RKO (cell line): ENCODE measurements at places on chromosomes 3 and 15.
A peak's percentile ranks its signal among the peaks of the same experiment; 100 is the strongest.

DNA sequence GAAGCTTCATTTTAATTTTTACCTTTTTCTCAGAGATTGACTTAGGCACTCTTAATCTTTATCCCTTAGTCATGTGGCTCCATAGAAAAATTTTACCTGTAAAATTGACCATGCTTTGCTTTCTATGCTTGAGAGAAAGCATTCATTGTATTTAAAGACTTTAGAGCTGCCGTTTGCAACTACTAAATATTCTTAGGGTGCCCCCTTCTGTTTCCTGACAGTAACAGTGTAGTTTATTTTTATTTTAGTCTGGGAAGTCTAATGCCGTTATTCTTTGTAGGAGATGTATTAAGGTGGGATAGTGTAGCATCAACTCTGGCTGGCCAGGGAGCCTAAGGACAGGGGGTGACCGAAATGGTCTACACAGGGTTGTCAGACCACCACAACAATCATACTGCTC, 84.5 kb upstream of the SYNPR start:
- peak; percentile 36 for DNase-seq

GRCh38 chr3:154780263-154780662, 299.9 kb upstream of the MME start:
- no peak for DNase-seq

DNA sequence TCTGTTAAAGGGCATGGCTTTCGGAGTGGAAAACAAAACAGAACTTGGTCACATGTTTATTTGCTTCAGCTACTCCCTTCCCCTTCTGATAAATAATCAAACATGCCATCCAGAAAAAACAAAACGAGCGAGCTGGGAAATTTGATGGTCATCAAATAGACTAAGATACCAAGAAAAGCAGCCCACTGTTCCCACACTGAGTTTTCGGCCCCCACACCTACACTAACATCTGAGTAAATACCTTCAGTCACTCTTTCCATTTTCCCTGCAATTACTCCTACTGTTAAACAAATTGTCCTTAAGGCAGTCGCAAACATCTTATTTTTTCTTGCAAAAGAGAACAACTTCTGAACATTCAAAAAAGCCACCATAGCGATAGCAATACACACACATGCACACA, 454.6 kb downstream of the FOXP1 start:
- DNase-seq: no peak

- no peak for DNase-seq
These were observed 72.2 kb downstream of the DLG1 start for GRCh38 chr3:197226179-197226578.

DNA sequence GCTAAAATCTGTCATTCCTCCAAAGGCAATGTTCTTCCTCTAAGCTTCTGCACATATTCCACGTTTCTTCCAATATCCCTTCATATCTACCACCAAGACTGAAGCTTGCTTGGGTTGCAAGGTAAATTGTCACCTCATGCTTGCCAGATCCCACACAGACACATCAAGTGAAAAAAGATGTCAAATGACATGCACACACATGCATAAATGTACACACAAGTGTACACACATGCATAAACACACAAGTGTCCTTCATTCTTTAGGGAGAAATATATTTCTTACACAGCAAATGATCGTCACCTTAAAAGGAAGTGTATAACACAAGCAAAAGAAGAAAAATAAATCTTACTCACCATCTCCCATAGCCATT, 59.4 kb downstream of the CLASP2 start:
- no peak for DNase-seq

- DNase-seq: no peak
These were observed 2.5 kb upstream of the ACAN start for GRCh38 chr15:88800738-88801137.

- no peak for DNase-seq
These were observed 51.6 kb upstream of the HACD2 start for GRCh38 chr3:123636431-123636841.

DNA sequence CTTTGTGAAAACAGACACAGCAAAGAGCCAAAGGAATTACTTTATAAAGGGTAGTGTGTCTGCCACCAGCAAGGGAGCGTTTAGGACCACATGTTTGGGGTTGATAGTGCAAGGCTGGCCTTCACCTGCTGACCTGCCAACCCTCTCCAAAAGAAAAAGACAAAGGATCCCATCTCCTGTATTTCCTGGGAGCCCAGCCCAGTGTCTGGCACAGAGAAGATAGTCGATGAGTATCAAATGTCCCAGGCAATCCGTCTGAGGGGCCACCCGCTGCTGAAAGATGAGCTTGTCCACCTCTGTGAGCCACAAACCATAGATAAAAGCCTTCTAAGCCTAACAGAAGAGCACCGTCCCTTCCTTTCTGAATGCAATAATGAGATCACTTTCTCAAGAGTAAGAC, 154.8 kb upstream of the CTNNB1 start:
- no peak for DNase-seq

GRCh38 chr3:156176048-156176447, 55.7 kb downstream of the KCNAB1 start:
- DNase-seq: no peak

DNA sequence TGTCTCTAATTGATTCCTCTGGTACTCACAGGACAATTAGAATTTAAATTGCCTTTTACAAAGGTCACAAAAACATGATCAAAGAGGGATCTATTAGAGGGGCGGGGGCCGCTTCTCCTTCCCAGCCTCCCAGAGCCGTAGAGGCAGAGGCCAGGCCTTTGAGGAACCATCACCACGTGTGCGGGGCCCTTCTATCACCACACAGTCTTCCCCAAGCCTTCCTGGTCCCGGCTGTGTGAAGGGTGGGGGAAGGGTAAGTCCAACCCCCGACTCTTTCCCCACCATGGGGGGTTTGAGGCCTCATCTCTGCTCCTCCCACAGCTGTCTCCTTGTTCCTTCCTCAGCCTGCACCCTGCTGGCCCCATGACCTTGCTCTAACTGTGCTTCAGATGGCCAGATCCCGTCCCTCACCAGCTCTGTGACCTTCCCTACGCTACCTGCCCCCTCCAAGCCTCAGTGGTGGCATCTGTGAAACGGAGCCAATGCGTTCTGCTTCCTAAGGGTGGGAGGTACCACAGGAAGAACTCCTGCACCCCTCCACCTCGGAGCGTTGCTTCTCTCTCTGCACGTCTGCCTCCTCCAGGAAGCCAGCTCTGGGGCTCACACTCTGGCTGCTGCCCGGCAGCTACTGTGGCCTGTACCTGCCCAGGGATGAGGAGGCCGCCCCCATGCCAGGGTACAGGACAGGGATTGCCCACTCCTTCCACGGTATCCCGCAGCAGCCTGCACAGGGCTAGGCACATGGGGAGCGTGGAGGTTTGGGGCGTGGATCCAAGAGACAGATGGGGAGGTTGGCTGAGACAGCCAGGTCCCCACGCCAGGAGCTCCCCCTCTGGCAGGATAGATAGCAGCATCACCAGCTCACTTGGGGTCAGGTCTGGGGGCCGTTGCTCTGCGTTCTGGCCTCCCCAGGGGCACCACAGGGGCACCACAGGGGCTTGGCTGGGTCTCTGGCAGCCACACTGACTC, 83.8 kb downstream of the LINGO1 start:
- DNase-seq: no peak

DNA sequence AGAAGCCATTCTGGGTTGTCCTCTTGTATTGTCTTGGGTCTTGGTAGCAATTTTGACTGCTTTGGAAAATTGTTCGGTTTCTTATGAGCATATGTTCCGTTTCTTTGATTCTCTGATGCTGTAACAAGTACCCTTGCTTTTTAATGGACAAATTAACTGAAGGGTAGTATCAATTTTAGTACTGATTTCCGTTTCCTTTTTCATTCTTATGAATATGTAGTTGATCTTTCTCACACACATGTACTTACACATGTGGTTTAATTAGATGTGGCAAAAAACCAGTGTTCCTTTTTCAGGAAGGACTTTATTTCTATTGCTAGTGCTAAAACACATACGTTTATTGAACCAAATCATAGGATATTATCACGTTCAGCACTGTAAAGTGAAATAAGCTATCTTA, 119.1 kb downstream of the TCF12 start:
- no peak for DNase-seq

- DNase-seq: no peak
These were observed 109.0 kb upstream of the CTDSPL start for GRCh38 chr3:37752649-37753025.

- no peak for DNase-seq
These were observed 3.9 kb upstream of the CSK start for GRCh38 chr15:74777769-74778598.

DNA sequence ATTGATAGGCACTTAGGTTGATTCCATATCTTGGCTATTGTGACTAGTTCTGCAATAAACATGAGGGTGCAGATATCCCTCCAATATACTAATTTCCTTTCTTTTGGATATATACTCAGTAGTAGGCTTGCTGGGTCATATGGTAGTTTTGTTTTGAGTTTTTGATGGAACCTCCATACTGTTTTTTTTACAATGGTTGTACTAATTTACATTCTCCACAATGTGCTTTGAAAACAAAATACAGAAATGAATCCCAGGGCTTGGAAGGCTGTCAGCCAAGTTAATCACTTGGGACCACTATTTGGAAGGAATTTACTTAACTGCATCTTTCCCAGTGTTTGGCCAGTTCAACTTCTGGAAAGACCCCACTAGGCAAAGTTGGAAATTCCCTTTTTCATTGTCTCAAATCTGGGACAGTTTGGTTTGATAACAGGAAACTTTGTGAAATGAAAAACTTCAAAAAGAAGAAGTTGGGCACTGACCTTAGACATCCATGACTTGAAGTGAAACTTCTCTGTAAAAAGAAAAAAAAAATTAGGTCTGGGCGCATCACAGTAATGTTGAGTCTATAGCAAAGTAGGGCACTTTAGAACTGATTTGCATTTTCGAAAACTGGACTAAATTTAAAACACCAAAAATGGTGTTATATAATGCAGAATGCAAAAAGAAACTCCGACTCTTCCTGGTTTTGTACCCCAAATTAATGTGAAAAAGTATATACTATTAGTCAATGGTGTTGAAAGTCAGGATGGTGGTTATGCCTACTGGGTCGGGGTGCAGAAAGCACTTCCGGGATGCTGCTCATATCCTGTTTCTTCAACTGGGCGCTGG, 6.0 kb downstream of the CTSH start:
- DNase-seq: no peak

- no peak for DNase-seq
These were observed 10.8 kb downstream of the PDCD10 start for GRCh38 chr3:167723872-167724271.

- no peak for DNase-seq
These were observed 144.6 kb upstream of the ZPLD1 start for GRCh38 chr3:102290241-102290640.

- no peak for DNase-seq
These were observed 218.1 kb downstream of the OSBPL10 start for GRCh38 chr3:31762888-31763351.

DNA sequence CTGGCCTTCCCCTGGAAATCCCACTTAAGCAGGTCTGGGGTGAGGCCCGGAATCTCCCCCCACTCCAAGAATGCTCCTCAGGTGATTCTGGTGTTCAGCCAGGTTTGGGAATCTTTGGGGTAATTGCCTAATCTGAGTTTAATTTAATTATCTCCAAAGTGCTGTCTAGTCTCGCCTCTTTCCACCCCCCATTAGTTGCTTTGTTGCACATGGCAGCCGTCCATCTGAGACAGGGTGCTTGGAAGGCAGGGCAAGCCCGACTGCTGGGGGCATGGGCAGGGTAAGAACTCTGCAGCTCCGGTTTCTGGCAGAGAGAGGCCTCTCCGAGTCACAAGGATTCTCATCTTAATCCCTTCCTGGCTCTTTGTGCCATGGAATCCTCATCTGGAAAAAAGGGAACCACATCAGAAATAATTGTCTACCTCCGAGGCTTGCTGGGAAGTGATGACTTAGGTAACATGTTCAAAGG, 15.0 kb downstream of the IL17RD start:
- no peak for DNase-seq

DNA sequence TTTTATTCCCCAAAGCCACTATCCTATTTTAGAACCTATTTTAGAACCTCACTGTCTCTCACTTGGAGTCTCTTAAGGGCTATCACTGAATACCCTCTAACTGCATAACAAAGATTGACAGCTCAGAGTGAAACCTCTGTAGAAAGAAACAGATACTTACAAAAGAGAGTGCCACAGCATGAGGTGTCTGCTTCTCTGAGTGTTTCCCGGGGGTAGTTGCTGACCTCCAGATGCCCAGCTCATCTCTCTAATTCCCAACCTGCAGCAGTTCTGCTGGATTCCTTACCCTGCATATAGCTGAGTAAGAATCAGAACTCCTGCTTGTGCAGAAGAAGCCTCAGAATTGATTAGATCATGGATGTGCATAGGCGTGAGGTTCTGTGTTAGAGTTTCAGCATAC, 34.5 kb downstream of the P3H2 start:
- DNase-seq: no peak

GRCh38 chr3:147890114-147890513, 480.9 kb downstream of the ZIC1 start:
- no peak for DNase-seq

GRCh38 chr3:17078926-17079465, 194.2 kb downstream of the PLCL2 start:
- DNase-seq: no peak

GRCh38 chr3:102972350-102972749, 537.5 kb downstream of the ZPLD1 start:
- DNase-seq: no peak

DNA sequence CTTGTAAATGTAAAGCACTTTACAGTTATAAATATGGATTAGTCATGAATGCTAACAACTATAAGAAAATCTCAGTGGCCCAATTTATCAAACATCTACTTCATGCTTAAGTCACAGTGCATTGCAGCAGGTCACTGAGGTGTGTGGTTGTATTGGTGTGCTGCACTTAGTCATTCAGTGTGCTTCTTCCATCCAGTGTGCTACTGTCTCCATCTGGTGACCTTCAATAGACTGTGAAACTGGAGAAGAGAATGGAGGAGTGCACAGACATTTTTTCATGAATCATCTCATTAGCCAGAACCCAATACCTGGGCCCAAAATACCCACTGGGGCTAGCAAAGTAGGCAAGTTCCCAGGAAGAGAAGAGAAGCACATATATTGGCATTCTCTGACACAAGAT, 199.6 kb downstream of the SHOX2 start:
- peak; percentile 22 for DNase-seq

DNA sequence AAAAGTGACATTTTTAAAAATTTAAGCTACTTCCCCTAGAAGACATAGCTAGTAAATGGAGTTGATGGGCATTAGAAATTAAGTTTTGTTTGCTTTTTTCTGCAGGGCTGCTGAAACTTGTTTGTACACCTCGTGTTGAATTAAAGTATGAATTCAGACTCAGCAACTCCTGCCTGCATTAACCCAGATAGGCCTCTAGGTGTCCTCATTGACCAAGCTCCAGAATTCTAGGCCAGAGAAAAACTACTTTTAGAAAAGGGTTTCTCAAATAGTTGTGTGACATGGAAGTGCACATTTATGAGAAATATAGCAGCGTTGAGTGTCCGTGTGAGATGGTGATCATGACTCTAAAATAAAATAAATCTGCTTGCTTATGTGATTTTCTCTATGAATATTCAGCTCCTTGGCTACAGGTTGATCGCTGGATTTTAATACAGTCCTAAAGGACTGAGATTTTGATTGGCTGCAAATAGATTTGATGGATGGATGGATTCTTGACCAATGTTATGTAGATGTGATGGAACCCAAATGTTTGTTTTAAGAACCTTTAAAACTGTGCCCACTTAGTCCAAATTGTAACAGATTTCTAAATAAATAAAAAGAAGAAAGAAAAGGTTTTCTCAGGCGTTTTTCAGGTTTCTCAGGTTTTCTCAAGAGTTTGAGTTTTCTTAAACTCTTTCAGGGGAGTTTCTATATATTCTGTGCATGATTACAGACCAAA, 39.4 kb upstream of the LMOD3 start:
- DNase-seq: peak; percentile 70
